ENCODE measurements at places on chromosomes 6 and 20.

DNA sequence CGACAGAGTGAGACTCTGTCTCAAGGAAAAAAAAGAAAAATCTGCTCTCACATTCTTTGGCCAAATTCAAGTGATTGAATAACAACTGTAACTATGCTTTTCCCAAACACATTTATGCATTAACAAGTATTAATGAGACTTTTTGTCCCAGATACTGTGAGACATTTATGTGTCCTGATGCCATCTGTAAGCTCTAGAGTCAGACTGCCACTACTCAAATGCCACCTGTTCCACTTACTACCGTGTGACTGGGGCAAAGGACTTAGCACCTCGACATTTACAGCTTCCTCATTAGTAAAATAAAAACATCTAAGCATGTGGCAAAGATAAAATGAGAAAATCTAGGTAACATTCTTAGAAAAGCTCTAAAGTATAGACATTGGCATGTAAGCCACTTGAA is 178.1 kb upstream of the MARCKS start:
- no peak for DNase-seq

DNA sequence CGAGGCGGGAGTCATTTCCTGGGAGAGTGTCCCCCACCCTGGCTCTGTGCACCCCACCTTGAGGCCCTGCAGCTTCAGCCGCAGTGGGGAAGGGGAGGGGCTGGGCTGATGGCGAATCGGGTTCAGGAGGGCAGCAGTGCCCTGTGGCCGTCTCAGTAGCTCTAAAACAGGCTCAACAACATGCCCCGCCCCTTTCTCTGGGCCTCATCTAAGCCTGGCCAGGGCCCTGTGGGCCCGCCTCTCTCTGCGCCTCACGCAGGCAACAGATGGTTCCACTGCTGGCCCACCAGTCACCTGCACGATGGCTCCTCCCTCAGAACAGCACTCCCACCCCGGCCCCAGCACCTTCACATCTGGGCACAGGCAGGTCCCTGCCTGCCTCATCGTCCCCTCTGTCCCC is 30.2 kb downstream of the CHRNA4 start:
- no peak for DNase-seq

- DNase-seq = no peak
Measured at GRCh38 chr20:25225642-25226432, 22.0 kb upstream of the PYGB start.

- DNase-seq = no peak
Measured at GRCh38 chr20:57952136-57952535, 242.3 kb upstream of the PMEPA1 start.

GRCh38 chr20:52622081-52622480 is 350.1 kb upstream of the TSHZ2 start:
- DNase-seq = peak; percentile 40

DNA sequence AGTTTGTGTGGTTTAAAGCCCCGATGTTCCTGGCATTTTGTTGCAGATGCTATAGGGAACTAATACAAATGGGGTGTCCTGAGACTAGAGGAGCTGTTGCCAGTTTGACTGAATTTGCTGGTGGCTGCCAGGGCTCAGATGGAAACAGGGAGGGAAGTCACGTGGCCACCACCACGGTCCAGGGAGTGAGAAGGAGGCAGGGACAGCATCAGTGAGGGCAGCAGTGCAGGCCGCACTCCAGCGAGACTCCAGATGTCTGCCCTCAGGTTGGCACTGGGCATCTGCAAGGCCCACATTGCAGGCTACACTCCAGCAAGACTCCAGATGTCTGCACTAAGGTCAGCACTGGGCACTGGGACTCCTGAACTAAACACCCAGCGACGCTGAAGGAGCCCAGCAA is 86.2 kb downstream of the RAMACL start:
- no peak for DNase-seq

- no peak for DNase-seq
Measured at GRCh38 chr6:37463110-37463509, 30.1 kb downstream of the CMTR1 start.

- no peak for DNase-seq
Measured at GRCh38 chr20:40322941-40323340, 366.1 kb downstream of the MAFB start.

- DNase-seq = no peak
Measured at GRCh38 chr20:36969478-36970186, 18.1 kb upstream of the SAMHD1 start.

- no peak for DNase-seq
Measured at GRCh38 chr6:894274-894673, 201.3 kb upstream of the EXOC2 start.

DNA sequence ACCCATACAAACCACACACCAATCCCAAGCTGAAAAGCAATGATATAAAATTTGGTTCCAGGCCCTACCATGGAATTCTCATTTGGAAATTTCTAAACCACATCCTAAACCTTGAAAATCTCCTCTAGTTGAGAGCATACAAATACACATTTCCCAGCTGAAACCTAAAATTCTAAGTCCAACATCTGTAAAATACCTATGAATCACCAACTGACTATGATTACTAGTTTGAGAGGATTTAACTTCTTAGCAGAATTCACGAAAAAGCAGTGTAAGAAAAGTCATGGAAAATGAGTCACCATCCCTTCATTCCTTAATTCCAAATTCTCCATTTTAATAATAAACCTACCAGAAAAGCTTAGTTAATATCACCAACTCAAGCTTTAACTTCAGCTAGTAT is 15.4 kb downstream of the RANBP9 start:
- peak; percentile 89 for DNase-seq

GRCh38 chr20:1272368-1273100 is 6.4 kb downstream of the SNPH start:
- no peak for DNase-seq

DNA sequence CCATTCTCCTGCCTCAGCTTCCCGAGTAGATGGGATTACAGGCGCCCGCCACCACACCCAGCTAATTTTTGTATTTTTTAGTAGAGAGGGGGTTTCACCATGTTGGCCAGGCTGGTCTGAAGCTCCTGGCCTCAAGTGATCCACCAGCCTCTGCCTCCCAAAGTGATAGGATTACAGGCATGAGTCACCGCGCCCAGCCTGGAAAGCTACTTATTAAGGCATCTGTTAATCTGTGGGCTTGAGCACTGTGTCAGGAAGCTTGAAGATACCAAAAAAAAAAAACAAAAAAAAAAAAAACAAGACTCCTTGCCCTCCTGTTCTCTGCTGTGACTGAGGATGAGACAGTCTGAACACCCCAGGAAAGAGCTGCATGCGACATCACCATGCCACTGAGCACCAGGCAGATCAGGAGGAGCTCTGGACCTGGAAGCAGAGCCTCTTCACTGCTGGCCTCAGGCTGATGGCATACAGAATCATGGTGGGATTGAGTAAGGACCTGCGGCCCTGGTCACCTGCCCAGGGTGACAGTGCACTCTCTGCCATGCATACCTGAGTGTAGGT is 166.5 kb upstream of the SNX9 start:
- DNase-seq = peak; percentile 13

GRCh38 chr6:80029470-80029869 is 25.0 kb downstream of the TTK start:
- DNase-seq = no peak

GRCh38 chr6:139099984-139100383 is 34.9 kb upstream of the HECA start:
- no peak for DNase-seq

- DNase-seq = no peak
Measured at GRCh38 chr6:36613200-36613995, 19.2 kb downstream of the SRSF3 start.

- DNase-seq = no peak
Measured at GRCh38 chr6:100117680-100118079, 123.7 kb upstream of the MCHR2 start.

DNA sequence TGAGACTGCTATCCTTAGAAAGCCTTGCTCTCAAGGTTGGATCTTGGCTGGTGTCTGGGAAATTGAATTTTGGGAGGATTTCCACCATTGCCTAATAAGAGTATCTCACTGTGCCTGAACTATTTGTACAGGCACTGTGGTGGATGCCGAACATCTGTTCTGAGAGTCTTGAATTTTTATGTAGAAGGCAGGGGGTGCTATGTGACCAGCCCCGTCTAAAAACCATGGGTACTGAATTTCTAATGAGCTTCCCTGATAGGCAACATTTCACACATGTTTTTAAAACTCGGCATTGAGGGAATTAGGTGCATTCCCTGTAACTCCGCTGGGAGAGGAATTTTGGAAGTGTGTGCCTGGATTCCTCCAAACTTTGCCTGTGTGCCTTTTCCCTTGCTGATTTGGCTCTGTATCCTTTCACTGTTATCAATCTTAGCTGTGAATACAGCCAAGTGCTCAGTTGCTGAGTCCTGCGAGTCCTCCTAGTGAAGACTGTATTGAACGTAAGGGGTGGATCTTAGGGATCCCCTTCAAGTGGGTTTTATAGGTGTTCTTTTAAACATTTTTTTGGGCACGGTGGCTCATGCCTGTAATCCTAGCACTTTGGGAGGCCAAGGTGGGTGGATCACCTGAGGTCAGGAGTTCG is 27.6 kb upstream of the SCAF8 start:
- DNase-seq = no peak

DNA sequence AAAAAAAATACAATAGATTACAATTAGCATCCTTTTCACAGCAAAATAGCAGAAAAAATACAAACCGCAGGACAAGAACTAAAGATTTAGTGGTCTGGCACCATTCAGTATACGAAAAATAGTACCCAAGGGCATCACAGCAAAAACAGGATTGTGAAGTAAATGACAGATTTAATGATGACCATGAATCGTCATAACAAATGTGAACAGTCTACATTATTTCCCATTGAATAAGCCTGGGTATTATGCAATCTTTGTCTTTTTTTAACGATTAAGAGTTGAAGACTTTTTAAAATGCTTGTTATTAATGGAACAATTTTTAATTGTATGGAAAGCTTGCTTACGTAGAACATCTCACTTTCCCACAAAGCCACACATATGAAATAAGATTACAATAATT is 432.8 kb downstream of the PKHD1 start:
- no peak for DNase-seq

GRCh38 chr6:51844336-51844735 is 243.1 kb downstream of the PKHD1 start:
- no peak for DNase-seq

GRCh38 chr20:53331151-53331973 is 262.3 kb downstream of the ZNF217 start:
- peak; percentile 83 for DNase-seq

DNA sequence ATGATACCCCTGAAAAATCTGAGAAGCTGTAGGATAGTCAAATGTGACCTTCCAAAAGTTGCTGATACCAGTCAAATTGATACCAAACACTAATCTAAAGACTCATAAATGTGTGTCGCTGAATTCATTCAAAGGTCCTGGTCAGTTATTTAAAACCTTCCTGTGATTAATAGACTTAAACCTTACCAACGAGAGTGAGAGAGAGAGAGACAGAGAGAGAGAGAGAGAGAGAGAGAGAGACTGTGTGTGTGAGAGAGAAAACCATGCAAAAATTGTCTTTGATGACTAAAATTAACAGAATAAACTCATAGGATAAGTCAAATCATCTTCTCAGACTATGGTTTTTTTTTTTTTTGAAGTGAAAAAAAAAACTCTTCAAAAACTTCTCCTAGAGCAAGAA is 370.9 kb upstream of the HS3ST5 start:
- no peak for DNase-seq

DNA sequence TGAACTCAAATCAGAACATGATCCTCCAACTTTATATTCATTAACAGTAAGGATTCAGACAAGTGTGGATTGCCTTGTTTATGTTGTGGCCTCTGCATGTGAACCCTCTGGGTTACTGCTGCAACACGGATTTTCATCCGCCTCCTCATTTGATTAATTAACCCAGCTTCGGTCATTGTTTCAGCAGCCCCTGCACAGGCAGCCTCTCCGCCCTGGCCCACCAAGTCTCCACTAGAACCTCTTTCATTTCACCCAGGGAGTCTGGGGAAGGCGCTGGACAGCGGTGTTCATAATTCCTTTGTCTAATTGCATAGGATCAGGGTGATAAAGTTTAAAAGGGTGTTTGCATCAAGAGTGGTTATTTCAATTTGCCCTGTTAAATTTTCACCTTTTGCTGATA is 15.7 kb downstream of the NKX2-2 start:
- no peak for DNase-seq

DNA sequence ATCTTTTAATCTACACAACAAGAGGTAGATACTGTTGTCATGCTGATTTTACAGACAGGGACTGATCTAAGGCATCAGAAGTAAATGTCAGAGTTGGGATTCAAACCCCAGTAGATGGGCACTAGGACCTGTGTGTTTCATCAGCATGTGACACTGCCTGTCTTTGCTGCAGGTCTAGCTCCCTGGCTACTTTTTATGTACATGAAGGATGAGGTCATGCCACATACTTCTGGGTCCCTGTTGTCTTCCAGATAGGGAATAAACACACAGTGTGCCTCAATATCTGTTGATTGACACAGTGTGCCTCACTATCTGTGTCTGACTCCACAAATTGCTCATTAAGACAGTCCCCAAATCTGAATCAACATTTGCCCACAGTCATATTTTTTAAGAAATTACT is 106.9 kb downstream of the TFAP2B start:
- DNase-seq = no peak

GRCh38 chr6:40015530-40015929 is 81.3 kb upstream of the MOCS1 start:
- DNase-seq = no peak

- peak; percentile 84 for DNase-seq
Measured at GRCh38 chr6:37102299-37103168, 67.4 kb upstream of the PIM1 start.

DNA sequence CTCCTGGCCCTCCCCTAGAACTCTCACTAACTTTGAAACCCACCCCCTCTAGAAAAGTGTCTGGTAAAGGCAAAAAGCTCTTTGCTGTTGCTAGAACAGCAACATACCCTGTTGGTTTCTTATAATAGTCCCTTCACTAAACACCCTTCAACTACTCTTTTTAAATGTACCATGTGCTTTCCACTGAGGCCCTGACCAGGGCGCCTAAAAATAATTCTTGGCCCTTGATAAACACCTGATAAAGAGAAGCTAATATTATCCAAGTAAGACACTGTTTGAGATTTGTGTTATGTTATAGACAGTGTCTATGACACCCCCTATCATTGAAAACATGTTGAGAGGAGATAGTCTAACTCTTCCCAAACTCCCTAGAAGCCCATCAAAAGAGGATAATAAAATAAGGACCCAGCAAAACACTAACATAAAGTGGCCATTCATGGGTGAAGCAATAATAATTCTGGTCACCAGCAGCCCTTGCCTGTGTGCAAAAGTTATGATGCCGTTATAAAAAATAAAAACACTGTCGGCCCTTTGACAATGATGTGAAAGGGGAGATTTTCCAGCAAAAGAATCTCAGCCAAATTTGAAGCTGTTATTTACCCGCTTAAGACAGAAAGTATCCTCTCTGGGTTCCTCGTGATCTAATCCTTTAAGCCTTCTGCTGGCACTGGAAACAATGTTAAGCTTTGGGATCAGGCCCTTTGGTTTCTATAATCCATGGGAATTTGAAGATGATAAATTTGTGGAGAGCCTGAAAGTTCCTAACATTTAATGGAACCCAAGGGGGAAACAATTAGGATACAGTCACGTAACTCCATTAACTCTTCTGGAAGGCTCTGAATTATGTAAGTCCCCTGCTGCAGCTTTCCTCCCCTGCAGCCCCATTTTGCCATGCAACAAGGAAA is 122.6 kb upstream of the PLCB4 start:
- peak; percentile 63 for DNase-seq

All from fibroblast of skin of abdomen (primary cell).